CD4-positive, alpha-beta T cell treated with Interleukin-6 at 100 ng/mL for 8 hours (primary cell): ENCODE measurements at places on chromosomes 5 and 9.
A peak's percentile ranks its signal among the peaks of the same experiment; 100 is the strongest.

DNA sequence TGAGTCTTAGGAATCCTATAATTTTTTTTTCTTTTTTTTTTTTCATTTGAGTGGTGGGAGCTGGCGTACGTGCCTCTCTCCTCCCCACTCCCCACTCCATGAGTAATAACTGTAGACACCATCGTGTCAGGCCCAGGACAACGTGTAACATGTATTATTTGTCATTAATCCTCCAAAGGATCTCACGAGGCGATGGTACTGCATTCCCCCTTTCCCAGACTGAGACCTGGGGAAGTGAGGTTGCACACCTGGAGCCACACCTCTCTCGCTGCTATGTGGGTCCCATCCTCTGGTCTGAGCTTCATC lies 6.1 kb upstream of the IER5L start:
- DNase-seq: no peak

DNA sequence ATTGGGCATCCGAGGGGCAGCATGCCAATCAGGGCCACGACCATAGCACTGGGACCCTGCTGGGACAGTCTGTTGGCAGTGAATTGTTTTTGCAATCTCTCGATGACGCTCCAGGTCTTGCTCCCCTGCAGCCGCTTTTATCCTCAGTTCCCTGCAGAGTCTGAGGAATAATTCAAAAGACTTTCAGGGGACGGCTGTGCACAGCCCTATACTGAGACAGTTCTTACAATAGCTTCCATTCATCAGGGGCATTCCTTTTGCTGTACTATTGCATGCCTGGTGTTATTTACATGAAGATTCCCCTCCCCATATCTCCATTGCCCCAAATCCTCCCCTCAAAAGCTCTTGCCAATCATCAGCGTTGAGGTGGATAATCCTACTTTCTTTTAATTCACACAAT lies 163.3 kb upstream of the WWC1 start:
- DNase-seq: no peak

DNA sequence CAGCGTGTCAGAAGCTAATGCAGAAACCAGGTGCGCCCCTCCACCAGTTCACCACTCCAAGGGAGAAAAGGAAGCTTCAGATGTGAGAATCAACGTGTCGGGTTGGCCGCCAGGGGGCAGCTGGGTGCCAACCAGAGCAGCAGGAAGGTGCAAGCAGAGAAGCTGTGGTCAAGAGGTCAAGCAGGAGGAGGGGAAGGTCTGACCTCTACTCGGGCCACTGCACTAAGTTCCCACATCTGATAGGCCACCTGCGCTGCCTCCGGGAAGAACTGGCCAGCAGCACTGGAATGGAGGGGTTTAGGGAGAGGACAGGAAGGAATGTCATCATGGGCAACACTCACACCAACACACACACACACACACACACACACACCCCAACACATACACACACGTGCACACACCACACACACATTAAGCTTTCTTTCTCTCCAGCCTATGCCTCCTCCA lies 31.4 kb downstream of the ANXA6 start:
- DNase-seq: peak; percentile 66

DNA sequence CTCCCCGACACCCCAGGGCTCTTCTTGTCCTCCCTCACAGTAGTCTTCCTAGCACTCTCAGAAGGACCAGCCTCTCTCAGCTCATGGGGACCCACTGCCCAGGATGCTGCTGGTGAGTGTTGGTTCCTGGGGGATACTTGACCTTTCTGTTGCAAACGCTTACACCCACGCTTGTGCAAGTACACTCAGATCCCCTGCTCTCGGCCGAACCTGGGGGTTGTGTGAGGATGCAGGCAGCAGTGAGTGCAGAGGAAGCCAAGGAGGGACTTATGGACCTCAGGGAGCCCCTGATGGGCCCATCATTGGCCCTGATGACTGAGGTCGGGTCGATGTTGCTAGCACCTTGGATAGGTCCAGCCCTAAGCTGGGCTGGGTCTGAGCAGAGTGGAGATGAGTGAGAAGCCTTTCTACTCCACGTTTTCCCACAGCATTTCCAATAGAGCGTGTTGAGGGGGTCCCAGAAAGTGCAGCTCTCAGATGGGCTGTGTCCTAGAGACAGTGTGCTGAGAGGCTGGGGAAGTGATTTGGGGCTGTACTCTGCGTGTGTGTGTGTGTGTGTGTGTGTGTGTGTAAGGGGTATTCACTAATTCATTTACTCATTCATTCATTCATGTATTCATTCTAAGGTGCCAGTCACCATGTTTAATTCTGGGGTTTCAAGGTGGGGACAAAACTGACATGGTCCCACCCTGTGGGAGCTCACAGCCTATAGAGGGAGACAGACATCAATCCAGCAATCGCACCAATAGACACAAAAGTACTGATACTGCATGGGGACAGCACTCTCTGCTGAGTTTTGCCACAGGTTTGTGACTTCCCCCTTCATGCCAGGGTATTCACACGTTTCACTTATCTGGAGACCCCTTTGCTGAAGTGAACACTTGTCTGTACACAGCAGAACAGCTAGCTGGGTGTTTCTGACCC lies 25.2 kb upstream of the PITX1 start:
- DNase-seq: no peak

GRCh38 chr9:87497604-87498045 lies at the start of gene DAPK1:
Gene DAPK1 (plus strand): TSS chr9:87497867. CDS start chr9:87499078, 1,211 bp downstream.
- DNase-seq: no peak

DNA sequence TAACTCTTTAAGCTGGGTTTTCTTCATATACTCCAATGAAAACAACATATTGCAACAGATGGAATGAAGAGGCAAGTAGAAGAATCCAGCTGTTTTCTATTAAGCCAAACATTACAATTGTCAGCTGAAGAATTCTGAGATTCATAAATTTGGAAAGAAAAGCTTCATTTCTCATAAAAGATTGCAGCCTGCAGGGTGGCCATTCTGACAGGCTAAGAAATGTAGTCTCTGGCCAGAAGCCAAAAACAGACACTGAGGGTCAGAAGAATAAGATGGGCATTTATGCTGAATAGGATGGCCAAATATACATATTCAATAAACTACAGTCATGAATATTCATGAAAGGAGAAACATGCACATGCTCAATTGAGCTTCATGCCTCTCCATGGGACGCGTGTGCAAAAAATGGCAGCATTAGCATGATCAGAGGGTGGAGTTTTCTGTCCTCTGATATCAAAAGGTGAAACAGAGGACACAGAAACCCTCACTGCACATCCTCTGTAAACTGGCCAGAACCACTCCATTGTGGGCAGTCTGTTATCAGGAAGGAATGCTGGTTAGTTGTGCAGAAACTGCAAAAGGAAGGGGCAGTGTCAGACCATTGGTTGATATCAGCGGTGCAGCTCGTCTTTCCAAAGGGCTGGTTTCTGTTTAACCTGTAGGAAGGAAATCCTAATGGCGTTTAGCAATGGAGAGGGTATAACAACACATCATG lies 50.2 kb downstream of the FXN start:
- no peak for DNase-seq
